Adrenal gland (tissue), 19 donors: ENCODE measurements at places on chromosomes 6 and 20. TPM values are rescaled to one million over a fixed set of nuclear protein-coding genes. Genes with fewer than 3 reads are reported as not detected.

C20orf141 gene
- polyA plus RNA-seq: not detected

ECT2L gene
- polyA plus RNA-seq: 1.3 TPM

SRSF12 gene
- polyA plus RNA-seq: 1.4 TPM

NRN1 gene
- polyA plus RNA-seq: 2.7 TPM

SIRPB2 gene
- polyA plus RNA-seq: 1.9 TPM

LPIN3 gene
- 49.7 TPM for polyA plus RNA-seq

FABP7 gene
- not detected for polyA plus RNA-seq

OPRM1 gene
- polyA plus RNA-seq: 1.5 TPM

MYLK2 gene
- not detected for polyA plus RNA-seq

GJA10 gene
- not detected for polyA plus RNA-seq

GINS1 gene
- 1.6 TPM for polyA plus RNA-seq

VSX1 gene
- polyA plus RNA-seq: 0.48 TPM

MUC22 gene
- polyA plus RNA-seq: not detected

PRSS16 gene
- 0.80 TPM for polyA plus RNA-seq

KDM1B gene
- 3.1 TPM for polyA plus RNA-seq

SOBP gene
- polyA plus RNA-seq: 9.7 TPM

THBS2 gene
- polyA plus RNA-seq: 5.6 TPM

CNR1 gene
- polyA plus RNA-seq: 11.3 TPM

CCN6 gene
- not detected for polyA plus RNA-seq

NNAT gene
- 21.6 TPM for polyA plus RNA-seq

C6orf47 gene
- polyA plus RNA-seq: 17.9 TPM

UTRN gene
- polyA plus RNA-seq: 23.0 TPM
